Activated B cell treated with CpG ODN at 0.5 μM for 24 hours (primary cell): ENCODE measurements at places on chromosomes 3 and 15.

DNA sequence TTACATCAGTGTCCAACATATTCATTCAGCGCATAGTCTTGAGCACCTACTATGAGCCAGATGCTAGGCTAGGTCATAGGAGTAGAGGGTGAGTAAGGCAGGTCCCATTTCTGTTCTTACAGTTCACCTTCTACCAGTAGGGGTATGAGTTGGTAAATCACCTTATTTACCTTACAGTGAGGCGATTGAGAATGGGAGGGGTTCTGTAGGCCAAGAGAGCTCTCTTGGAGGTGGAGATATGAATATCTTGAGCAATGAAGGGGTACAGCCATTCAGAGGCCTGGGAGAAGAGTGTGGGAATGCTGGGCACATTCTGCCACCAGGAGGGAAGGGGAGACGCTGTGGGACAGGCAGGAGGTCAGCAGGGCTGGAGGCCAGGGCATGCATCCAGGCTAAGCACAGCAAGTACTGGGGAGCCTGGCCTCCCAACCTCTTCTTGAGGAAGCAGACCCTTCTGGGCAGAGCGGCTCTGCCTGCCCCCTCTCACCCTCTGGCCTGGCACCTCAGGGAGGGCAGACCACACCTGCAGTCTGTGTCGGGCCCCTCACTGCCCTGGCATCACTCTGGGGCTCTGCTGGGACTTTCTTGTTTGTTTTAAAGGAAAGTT, 123.4 kb downstream of the EEFSEC start:
- no peak for DNase-seq

- DNase-seq: no peak
Measured at GRCh38 chr3:35849963-35850362, 210.6 kb downstream of the ARPP21 start.

DNA sequence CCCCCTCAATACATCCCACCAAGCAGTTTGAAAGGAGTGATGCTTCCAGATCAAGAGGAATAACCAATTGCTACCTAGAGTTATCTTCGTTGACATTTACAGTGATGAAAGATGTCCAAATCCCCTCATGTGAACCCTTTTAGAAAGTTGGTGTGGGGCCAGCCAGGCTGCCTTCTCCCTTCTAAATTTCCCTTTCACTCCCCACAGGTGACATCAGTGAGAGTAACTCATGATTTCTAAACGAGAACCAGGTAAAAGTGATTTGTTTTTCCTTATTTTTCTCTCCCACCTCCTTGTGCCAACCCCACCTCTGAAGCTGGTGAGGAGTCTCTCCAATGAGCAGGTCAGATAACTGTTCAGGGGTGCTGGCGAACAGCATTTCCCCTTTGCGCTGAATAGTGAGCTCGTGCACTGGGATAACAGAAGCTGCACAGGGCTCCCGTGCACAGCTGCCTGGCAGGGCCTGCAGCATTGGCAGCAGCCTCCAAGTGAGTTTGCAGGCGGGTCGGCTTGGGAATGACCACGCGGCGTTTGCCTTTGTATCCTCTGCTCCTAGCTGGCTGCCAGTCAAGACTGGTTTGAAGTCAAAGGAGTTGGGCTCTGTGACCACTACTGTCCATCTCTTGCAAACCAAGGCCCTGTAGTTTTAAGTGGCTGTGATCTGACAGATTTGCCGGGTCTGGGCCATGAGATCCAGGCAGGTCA, 70.2 kb upstream of the CORO2B start:
- no peak for DNase-seq

- no peak for DNase-seq
Measured at GRCh38 chr15:52004806-52005205, 14.2 kb upstream of the MAPK6 start.

- no peak for DNase-seq
Measured at GRCh38 chr15:44479343-44479742, 51.9 kb downstream of the CTDSPL2 start.

GRCh38 chr3:147393943-147394883, 12.1 kb downstream of the ZIC4 start:
- DNase-seq: no peak

DNA sequence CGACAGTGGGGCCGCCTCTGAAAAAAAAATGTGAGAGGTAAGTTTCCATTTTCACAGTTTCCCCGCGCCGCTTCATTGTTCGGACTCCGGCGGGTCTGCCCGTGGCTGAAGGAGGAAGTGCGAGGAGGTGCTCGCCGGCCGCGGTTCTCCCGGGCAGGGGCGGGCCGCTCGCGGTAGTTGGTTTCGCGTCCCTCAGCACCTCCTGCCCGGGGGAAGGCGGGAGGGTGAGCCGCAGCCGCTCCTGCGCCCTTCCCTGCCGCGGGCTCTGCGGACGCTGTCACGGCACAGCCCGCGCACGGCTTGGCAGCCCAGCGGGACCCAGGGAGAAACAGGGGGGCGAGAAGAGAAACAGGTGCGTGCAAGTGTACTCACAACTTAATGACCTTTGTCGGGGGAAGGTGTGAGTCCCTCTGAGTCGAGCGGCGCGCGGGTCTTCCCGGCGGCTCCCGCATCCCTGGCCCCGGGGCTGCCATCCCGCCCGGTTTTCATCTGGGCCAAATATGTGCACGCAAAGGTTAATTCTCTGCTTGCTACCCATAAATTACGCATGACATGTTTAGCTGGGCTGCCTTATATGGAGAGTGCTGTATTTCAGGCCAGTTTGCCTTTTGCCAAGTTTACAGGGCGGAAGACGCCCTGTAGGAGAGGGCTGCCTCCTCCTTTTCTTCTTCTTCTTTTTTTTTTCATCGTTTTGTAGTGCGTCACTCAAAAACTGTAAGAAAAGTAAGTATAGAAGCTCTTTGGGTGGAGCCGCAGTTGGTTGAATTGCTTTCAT, 514 bp downstream of the MBNL1 start:
- DNase-seq: peak; percentile 73

DNA sequence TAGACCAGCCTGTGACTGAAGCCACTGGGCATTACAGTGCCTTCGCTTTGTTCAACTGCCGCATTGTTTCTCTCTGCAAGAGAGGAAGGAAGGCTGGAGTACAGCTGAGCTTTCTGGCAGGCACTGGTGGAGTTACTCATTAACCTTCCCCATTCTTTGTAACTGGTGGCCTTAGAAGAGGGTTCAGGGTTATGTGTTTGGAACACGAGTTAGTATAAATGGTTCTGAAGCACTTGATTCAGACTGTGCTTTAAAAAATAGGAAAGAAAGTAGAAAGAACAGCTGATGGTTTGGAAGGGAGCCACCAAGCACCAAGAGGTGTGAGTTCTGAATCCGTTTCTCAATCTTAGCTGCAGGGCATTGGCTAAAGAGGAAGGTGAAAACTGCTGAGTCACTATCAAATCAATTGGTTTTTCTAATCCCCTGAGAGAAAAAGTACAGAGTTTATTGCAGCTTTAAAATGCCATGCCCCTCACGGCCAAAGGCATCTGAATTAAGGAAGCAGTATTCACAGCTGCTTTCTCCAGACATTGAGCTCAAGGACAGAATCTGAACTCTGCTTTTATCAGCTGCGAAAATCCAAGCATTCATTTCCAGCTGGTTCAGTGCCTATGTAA, 3.6 kb downstream of the HGD start:
- no peak for DNase-seq

GRCh38 chr3:120928991-120929390, 21.0 kb downstream of the STXBP5L start:
- DNase-seq: no peak

- no peak for DNase-seq
Measured at GRCh38 chr3:166637984-166638530, 742.0 kb downstream of the ZBBX start.

DNA sequence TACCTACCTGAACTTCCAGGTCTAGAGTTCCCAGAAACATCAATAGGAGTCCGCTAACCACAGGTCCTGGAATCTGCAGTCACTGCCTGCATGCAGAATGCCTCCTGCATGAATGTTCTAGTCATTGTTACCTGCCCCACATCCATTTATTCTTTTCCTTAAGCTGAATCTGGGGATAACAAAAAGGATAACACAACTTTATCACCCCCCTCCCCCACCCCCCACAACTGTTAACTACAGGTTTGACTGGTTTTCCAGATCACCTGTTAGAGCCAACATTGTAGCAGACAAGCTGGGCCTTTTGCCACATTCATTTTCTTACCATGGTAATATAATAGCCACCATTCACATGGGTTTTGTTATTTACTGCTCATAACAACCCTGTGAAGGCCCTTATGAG, 4.6 kb upstream of the CTSH start:
- DNase-seq: no peak

DNA sequence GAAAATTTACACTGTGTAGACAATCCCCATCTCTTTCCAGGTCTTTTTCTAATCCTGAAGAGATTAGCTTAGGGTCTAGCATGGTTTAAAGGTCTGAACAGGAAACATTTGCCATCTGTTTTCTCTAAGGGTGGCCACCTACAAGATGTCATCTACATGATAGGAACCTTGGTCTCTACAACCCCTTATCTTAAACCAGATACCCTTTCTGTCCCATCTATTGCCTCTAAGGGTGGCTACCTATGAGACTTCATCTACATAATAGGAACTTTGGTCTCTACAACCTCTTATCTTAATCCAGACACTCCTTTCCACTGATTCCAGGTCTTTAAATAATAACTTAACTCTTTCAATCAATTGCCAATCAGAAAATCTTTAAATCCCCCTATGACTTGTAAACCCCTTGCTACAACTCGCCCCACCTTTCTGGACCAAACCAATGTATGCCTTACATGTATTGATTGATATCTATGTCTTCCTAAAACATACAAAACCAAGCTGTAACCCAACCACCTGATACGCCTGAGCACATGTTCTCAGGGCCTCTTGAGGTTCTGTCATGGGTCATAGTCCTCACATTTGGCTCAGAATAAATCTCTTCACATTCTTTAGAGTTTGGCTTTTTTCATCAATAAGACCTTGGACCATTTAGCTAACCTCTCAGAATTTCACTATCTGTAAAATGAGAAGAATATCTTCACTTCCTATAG, 605.0 kb downstream of the TUSC7 start:
- no peak for DNase-seq

DNA sequence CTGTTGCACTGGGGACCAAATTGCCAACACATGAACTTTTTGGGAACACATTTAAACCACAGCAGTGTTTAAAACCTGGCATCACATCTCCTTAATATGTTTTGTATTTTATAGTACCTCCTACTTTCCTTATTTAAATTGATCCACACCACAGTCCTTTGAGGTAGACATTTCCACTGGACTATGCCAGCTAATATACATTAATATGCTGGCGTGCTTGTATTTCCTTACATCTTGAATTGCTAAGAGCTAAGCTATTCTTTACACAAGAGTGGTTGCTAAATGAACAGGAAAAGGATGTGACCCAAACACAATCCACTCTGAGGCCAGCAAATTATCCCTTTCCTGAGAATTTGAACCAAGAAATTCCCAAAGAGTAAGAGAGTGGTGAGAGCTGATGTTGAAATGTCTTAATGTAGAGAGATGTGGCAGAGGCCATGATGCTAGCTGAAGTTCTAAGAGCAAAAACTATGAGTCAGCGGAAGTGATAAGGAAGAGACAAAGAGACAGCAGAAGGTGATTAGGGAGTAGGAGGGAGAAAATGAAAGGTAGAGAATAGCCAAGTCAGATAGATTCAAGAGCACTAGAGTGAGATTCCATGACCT, 131.2 kb downstream of the CD47 start:
- no peak for DNase-seq

DNA sequence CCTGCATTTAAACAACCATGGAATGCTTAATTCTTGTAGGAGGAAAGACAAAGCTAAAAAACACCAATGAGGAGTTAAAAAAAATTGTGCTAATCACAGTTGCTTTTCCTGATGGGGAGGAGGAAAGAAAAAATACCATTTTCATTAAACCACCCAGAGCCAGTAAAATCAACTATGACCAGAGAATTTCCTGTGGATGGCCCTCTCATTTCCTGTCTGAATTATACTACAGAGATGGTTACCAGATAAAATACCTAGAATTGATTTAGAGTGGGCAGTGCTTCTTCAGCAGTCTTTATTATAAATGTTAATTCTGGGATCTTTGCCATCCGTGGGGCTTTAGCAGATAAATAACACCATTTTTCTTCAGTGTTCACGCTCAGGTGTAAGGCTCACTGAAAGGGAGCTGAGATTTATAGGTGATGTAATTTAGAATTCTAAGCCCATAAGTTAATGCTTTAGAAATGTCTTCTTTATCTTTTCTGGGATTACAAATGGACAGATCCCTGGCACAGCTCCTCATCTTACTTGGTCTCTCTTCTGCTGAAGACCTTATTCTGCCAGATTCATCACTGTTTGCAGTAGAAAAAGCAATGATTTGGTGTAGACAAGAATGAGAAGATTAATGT, 37.9 kb downstream of the RETNLB start:
- no peak for DNase-seq

- no peak for DNase-seq
Measured at GRCh38 chr3:172643506-172644179, 67.2 kb downstream of the NCEH1 start.

- no peak for DNase-seq
Measured at GRCh38 chr15:54011656-54012055, 33.4 kb downstream of the UNC13C start.

DNA sequence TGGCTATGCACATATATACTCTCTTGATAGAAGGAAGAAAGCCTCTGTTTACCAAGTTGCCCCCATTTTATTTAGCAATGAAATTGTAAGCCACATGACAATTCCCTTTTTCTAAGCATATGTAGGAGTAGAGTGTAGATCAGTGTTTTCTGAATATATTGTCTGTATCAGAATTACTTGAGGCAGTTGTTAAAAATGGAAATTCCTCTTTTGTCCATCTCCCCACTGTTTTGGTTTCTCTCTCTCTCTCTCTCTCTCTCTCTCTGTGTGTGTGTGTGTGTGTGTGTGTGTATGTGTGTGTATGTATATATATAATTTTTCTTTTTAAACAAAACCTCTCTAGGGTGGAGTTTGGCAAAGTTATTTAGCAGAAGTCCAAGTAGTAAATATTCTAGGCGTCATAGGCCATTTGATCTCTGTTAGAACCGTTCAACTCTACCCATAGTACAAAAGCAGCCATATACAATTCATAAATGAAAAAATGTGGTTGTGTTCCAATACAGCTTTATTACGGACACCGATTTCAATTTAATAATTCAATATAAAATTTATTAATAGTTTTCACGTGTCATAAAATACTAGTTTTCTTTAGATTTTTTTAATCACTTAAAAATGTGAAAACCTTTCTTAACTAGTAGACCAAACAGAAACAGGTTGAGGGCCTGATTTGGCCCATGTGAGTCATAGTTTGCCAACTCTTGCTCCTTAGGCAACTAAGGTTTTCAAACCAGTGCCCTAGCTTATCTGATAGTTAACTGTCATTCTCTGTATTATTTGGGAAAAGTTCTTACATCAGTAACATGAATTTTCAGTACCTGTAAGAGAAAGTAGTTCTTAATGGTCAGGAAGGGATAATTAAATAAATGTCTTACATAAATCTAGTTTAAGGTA, 39.8 kb downstream of the UBE2E1 start:
- DNase-seq: no peak

GRCh38 chr15:86355801-86356200, 276.1 kb downstream of the AGBL1 start:
- DNase-seq: no peak
